ENCODE measurements at places on chromosomes 12 and 14.
A peak's percentile ranks its signal among the peaks of the same experiment; 100 is the strongest.

DNA sequence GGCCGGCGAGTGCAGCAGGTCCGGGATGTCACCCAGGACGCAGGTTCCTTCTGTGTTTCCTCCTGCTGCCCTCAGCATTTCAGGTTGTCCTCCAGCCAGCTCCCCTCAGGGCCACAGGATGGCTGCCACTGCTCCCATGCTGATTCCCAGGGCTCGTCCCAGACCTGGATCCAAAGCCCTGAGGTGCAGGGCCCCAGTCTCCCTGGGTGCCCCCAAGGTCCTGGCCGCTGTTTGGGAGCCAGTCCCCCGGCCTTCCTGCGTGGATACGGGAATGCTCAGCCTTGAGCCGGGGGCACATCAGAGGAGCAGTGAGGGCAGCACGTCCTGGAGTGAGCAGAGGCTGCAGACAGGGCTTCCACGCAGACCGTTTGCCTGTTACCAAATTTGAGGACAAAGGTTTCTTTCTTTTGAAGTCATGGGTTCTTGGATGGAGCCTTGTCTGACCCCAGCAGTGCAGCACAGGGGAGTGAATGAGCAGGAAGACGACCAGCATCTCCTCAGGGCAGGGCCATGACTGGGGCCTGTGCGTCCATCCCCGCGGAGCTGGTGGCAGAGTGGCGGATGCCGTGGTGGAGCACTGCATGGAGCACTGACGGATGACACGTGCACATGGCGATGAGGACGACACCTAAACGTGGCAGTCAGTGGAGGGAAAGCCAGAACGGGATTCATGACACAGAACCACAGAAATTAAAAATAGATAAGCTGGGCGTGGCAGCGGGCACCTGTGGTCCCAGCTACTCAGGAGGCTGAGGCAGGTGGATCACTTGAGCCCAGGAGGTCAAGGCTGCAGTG lies 12.5 kb upstream of the CACNA2D4 start:
- no peak for DNase-seq

- no peak for DNase-seq
Observed at GRCh38 chr12:69666798-69667197, 32.3 kb downstream of the BEST3 start.

- DNase-seq = no peak
Observed at GRCh38 chr12:41304526-41304925, 116.4 kb downstream of the PDZRN4 start.

GRCh38 chr12:77553976-77554619 lies 276.6 kb upstream of the NAV3 start:
- DNase-seq = no peak

GRCh38 chr12:3928538-3929184 lies 55.5 kb upstream of the PARP11 start:
- no peak for DNase-seq

DNA sequence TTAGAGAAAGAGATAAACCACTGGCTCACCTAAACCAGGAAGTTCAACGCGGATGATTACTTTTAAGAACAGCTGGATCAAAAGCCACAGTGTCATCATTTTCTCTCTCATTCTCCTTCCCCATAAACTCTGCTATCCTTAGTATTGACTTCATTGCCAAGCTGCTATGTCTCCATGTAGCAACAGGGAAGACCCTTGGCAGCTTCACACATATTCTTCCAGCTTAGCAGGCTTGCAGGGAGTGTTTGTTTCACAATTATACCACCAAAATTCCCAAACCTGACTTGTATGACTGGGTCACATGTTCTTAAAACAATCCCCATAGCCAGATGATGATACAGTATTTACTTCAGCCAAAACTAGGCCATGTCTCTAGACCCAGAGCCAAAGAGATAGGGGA lies 235.5 kb downstream of the PAWR start:
- no peak for DNase-seq

DNA sequence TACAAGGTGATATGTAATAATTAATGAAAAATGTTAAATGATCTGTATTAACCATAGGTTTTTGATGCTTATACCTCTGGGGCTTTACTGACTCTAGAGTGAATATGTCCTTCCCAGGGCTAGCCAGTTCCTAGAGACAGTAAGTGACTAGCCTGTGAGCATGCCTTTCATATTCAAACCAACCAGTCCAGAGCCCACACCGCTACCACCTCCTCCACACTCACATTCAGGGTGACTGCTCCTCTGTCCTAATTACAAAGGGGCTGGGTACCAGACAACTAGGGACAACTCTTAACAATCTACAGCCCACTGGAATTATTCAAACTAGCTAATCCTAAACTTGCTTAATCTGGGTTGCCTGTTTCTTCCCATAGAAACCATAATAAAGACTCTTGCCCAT lies 49.0 kb downstream of the RALGAPA1 start:
- DNase-seq = no peak

- DNase-seq = no peak
Observed at GRCh38 chr12:72832024-72832423, 559.9 kb downstream of the TRHDE start.

DNA sequence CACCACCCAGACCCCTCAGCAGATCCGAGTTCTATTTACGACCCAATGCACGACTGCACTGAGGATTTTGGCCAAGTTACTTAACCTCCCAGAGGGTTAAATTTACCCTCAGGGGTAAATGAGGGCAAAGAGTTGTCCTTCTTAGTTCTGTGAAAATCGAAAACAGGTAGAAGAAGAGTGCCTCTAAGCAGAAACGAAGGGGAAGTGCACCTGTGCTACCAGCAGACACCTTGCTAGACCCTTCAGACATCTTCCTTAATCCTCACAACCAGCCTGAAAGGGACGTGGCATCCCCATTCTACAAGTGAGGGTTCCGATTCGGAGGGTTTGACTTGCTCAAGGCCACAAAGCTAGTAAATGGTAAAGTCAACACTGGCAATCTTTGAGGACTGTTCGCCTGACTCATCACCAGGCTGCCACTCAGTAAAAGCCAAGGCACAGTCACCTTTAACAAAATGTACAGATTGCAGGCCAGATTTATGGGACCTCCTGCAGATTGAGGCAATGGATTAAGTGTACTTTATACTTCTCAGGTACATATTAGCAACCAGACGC lies 1.6 kb downstream of the GSG1 start:
- DNase-seq = no peak

DNA sequence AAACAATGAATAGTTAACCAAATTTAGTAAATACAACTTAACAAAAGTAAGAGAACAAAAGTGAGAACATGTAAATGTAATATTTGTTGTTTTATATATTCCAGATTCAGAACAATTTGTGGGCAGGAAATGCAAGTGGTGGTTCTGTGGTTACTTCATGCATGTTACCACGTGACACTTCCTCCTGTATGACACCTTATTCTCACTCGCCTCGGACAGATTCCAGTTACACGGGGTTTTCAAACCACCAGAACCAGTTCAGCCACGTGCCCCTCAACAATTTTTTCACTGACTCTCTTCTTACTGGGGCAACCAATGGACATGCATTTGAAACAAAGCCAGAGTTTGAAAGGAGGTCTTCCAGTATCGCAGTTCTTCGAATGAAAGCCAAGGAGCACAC lies 21.0 kb downstream of the ALX1 start:
- DNase-seq = no peak

GRCh38 chr12:111444314-111444924 lies 38.7 kb downstream of the SH2B3 start:
- DNase-seq = no peak

DNA sequence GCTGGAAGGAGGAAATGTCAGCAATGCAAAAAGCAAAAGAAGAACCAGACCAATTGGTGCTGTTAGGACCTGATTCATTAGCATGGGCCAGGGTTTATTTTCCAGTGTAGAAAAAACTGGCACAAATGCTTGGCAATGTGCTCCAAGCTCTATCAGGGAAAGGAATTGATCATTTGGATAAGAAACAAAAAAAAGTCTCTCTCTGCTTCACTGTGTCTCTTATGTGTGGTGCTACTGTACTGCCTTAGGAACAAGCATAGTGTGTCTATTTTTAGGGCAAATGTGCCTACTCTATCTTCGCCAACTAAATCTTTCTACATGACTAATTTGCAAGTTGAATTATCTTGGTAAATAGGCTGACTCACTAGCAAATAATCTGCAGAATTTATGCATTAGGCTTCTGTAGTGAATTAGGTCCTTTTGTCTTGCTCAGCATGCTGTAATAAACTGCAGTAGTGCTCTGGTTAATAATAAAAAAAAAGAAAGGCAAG lies 236.7 kb downstream of the MDGA2 start:
- DNase-seq = peak; percentile 82

GRCh38 chr12:107822356-107822755 lies 47.9 kb downstream of the ASCL4 start:
- no peak for DNase-seq

- DNase-seq = no peak
Observed at GRCh38 chr12:115386946-115387345, 703.0 kb upstream of the TBX3 start.

DNA sequence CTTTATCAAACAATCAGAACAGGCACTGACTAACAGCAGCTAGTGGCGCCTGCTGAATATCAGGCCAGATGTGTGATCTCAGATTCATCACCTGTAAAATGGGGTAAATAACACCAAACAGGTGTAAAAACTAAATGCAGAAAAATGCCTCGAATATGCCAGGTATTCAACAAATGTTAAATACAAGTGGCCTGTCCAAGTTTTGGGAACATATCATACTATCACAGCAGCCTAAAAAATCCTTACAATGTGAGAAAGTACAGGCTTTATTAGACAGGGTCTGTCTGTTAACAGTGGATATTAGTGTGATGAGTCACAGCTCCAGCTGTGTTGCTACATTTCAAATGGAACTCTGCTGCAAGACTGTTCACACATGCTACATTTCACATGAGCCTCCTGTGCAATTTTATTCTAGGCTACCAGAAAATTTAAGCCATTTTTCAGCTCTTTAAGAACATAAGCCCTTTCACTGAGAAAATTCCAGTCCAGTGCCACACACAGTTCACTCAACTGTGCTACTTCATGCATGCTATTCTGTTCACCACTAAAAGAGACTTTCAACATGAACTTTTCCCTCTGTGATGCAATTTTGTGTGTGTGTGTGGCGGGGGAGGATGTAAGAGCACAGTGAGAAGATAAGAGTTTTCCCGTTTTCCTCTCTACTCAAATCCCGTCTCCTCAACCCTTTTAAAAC lies 56.7 kb downstream of the MSRB3 start:
- DNase-seq = peak; percentile 92

DNA sequence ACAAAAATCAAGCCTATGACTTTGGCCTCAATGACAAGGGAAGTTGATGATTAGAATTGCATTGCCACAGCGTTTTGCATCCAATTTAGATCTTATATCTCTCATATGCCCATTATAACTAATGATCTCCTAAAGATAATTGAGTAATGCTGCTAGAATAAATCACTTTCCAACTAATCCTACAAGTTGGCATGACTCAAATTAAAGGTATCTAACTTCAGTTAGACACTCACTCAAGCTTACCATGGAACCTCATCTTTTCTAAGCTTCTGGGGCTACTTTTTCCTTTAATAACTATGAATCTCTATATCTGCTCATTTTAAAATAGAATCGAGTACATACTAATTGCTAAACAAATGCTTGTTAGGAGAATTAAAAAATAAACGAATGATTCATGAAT lies 427.8 kb downstream of the BTG1 start:
- DNase-seq = no peak

GRCh38 chr12:69682110-69682755 lies 16.9 kb downstream of the BEST3 start:
- DNase-seq = no peak

GRCh38 chr14:50791201-50791600 lies 39.8 kb downstream of the NIN start:
- no peak for DNase-seq

- peak; percentile 86 for DNase-seq
Observed at GRCh38 chr14:61476754-61477410, 155.5 kb downstream of the PRKCH start.

GRCh38 chr12:110340706-110341105 lies 59.7 kb downstream of the ATP2A2 start:
- no peak for DNase-seq

GRCh38 chr12:91846466-91847055 lies 299.1 kb downstream of the BTG1 start:
- DNase-seq = no peak

- no peak for DNase-seq
Observed at GRCh38 chr12:65420941-65421340, 142.5 kb downstream of the MSRB3 start.

DNA sequence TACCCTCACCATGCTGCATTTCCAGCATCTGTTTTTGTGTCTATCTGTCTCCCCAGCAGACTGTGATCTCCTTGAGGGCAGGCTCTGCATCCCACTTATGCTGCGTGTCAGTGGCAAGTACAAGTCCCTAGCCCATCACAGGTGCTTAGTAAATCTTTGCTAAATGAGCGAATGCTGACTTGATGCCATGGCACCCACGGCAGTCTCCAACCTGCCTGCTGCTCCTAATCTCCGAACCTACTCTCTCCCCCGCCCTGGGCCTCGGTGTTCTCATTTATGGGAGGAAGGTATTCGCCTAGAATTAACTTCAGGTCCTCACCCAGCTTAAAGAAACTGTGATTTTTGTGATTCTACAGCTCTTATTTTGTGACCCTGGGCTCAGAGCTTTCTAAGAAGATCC lies 109.9 kb downstream of the PRMT8 start:
- no peak for DNase-seq

GRCh38 chr12:130081117-130081805 lies 81.0 kb upstream of the FZD10 start:
- DNase-seq = no peak

- no peak for DNase-seq
Observed at GRCh38 chr12:37543966-37544668, 772.5 kb upstream of the ALG10B start.

DNA sequence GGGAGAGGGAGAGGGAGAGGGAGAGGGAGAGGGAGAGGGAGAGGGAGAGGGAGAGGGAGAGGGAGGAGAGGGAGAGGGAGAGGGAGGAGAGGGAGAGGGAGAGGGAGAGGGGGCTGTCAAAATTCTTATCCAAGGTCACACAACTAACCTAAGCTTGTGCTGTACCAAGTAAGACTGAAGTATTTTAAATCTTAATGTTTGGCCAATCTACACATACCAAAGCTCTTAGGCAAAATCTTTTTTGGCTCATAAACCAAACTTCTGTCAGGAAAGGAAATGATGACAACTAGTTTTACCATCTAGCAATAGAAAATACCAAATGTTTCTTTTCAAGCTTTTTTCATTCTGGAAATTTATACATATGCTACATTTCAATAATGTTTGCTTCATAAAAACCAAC lies 33.8 kb downstream of the CCDC38 start:
- DNase-seq = peak; percentile 63

GRCh38 chr12:2998789-2999264 lies 39.6 kb downstream of the TEAD4 start:
- peak; percentile 93 for DNase-seq

DNA sequence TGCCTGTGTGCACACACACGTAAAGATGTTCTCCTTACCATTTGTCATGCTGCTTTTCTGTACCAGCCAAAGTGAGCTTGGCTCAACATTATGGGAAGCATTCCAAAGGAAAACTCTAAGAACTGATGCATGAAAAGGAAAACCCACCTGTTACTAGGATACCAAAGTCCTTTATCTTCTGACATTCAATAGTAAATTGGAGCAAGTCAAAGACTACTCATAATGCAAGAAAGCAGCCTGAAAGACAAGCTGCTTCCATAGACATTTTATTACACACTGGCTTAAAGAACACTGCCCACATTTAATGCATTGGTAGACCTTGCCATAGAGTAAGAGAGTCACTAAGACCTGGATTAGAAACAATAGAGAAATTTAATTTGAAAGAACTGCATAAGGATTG lies 159.0 kb downstream of the LRIG3 start:
- DNase-seq = no peak
